ENCODE measurements at places on chromosomes 11 and 22. TPM values are rescaled to one million over a fixed set of nuclear protein-coding genes. Genes with fewer than 3 reads are reported as not detected.

HEPACAM gene
- 0.07 TPM for total RNA-seq

CD3D gene
- total RNA-seq, result not detected

KRTAP5-8 gene
- total RNA-seq, result 0.24 TPM

PHF21B gene
- total RNA-seq, result 37.4 TPM

SH3BP1 gene
- total RNA-seq, result 25.4 TPM

CHST1 gene
- 0.31 TPM for total RNA-seq

FOLR1 gene
- total RNA-seq, result 6.4 TPM

PAX6 gene
- total RNA-seq, result 7.6 TPM

RTN4RL2 gene
- 2.1 TPM for total RNA-seq

GNAZ gene
- total RNA-seq, result 16.3 TPM

P2RX3 gene
- not detected for total RNA-seq

TRIM44 gene
- total RNA-seq, result 65.1 TPM

CDHR5 gene
- total RNA-seq, result 0.98 TPM

CD3E gene
- total RNA-seq, result not detected

SCGB1D2 gene
- not detected for total RNA-seq

SLC22A9 gene
- total RNA-seq, result not detected

SERPIND1 gene
- total RNA-seq, result 0.40 TPM

GGT5 gene
- not detected for total RNA-seq

IFITM10 gene
- 1.2 TPM for total RNA-seq

OR51L1 gene
- total RNA-seq, result not detected

MMP27 gene
- total RNA-seq, result not detected

MRGPRF gene
- total RNA-seq, result 0.24 TPM

OR52H1 gene
- total RNA-seq, result 0.26 TPM

GAL gene
- total RNA-seq, result 2.2 TPM

GTPBP1 gene
- total RNA-seq, result 64.9 TPM

HBE1 gene
- total RNA-seq, result not detected

TMPRSS13 gene
- 5.7 TPM for total RNA-seq

LRRC10B gene
- 2.0 TPM for total RNA-seq

CHRNA10 gene
- 2.8 TPM for total RNA-seq

ARRB1 gene
- 36.0 TPM for total RNA-seq

MS4A3 gene
- not detected for total RNA-seq

CD3G gene
- total RNA-seq, result not detected

TBX10 gene
- total RNA-seq, result not detected

OSM gene
- not detected for total RNA-seq

TRPM5 gene
- total RNA-seq, result 0.84 TPM

LMO2 gene
- 0.55 TPM for total RNA-seq

ZNHIT2 gene
- 11.8 TPM for total RNA-seq

CASP5 gene
- total RNA-seq, result not detected

TRIM34 gene
- 2.0 TPM for total RNA-seq

MRGPRX1 gene
- not detected for total RNA-seq

CSKMT gene
- total RNA-seq, result 12.2 TPM

CHADL gene
- 3.1 TPM for total RNA-seq

SWAP70 gene
- 18.9 TPM for total RNA-seq

YPEL1 gene
- total RNA-seq, result 30.5 TPM

DBX1 gene
- total RNA-seq, result not detected

KCNJ1 gene
- not detected for total RNA-seq

KDM4D gene
- total RNA-seq, result 1.2 TPM

CDC42EP2 gene
- total RNA-seq, result 5.3 TPM

PRG3 gene
- not detected for total RNA-seq

TMPRSS4 gene
- total RNA-seq, result 12.1 TPM

SLC22A25 gene
- total RNA-seq, result not detected

Measured in progenitor cell of endocrine pancreas (in vitro differentiated cells).